ENCODE measurements at places on chromosomes 7 and 10.

- DNase-seq: no peak
These were observed 239.7 kb upstream of the PLXDC2 start for GRCh38 chr10:19576576-19576975.

GRCh38 chr10:86757113-86757972 is 924 bp downstream of the BMPR1A start:
- peak; percentile 12 for DNase-seq

DNA sequence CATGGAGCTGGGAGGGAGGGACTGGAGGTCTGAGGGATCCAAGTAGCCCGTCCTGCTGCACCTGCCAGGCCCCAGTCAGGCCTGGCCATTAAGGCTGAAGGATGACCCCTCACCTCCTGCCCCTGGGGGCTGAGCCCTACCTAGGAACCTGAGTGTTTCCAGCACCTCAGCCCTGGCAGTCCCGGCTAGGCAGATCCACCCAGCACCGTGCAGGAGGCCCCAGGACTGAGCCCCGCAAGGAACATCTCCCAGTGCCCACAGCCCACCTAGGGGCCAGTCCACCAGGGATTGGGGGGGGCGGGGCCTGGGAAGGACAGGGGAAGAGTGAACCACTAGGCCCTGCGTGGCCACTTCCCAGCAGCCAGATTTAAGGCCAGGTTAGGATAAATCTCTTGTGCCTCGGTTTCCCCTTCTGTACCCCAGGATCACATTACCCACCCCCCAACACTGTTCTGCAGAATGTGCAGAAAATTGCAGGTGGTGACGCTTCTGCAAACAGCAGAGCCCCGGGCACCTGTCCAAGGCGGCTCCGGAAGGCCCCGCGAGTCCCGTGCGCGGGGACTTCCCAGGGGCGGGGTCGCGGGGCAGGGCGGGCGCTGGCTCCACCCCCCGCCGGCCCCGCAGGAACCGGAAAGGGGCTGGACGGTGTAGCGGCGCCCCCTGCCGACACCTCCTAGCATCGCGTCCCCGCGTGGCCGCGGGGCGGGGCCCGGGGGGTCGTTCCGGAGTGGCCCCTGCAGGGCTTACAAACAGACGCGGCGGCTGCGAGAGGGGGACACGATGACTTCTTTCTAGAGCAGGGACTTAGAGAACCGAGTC is 55.9 kb downstream of the PWWP2B start:
- peak; percentile 30 for DNase-seq

DNA sequence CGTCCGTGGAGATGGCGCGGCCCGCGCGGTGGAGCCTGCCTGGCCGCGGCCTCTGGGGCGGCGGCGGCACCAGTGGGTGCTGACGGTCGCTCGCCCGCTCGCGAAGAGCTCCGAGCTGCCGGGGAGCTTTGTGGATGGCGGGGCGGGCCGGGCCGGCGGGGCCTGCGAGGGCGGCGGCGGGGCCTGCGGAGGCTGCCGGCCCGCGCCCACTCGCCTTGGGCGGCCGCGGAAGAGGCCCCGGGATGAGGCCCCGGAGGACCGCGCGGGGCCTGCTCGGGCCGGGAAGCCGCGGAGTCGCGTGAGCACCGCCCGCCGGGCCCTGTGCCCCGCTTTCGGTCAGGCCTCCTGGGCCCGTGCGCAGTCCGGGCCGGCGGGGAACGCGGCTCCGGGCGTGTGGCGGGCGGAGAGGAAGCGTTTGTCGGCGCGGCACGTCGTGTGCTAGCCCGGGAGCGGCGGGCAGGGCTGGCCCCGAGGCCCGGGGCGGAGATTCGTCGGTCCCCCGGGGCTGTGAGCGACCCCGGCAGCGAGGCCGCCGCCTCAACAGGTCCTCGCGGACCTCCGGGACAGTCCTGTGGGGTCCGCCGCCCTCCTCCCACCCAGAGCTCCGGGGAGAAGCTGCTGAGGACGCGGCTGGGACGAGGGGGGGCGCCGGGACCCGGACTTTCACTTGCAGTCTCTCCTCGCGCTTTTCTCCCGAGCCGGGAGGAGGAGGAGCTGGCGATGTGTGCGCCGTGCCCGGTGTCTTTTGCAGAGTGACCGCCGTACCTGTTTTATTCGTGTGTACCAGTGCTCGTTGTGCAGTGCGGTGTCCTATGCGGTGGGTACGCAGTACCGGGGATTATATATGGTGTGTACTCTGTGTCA is 578 bp downstream of the ZMYND11 start:
- DNase-seq: peak; percentile 33

DNA sequence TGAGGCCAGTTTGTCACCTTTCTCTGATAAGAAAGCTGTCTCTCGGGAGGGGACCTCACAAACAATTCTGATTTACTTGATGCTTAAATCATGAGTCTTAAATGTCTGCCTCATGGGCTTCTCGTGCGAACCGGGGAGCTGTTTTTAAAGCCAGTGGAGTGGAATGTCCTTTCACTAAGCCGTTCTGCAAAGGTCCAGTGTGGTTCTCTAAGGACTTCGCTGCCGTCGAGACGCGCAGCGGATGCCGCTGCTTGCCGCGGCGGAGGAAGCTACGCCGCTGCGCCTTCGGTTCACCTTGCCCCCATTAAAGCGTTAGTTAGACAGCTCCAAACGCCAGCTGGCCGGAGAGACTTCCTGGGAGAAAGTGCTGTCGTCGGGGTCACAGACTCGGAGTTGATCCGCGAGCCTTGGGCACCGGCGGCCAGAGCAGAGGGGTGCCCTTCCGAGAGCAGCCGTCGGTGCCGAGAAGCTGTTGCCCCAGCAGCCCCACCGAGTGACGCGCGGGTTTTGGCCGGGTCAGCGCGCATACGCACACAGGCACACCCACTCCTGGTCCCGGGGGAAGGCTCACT is 1.3 kb upstream of the HMX3 start:
- DNase-seq: no peak

- DNase-seq: no peak
These were observed 19.7 kb downstream of the CAV1 start for GRCh38 chr7:116544487-116544886.

- DNase-seq: no peak
These were observed 3.8 kb upstream of the PKD2L1 start for GRCh38 chr10:100333661-100334440.

GRCh38 chr10:27699776-27700175 is 45.8 kb downstream of the MKX start:
- DNase-seq: no peak

- no peak for DNase-seq
These were observed 81.8 kb downstream of the SEMA3A start for GRCh38 chr7:84112771-84113170.

GRCh38 chr10:117483056-117483590 is 59.4 kb upstream of the EMX2 start:
- no peak for DNase-seq

DNA sequence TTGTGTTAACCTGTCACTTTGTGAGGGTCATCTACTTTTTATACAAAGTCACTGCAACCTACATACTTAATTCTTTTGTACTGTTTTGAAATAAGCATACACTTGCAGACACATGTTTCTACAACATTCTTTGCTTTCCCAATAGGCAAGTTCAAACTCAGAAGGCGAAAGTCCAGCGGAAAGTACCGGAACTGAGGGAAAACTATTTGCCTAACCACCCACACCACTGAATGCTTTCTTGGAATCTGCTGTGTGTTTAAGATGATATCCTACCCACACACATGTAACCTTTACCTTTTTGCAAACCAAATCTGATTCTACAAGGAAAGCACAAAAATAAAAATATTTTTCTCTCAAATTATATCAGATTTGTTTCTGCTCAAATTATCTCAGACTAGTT is 139.4 kb upstream of the AGR3 start:
- DNase-seq: no peak

DNA sequence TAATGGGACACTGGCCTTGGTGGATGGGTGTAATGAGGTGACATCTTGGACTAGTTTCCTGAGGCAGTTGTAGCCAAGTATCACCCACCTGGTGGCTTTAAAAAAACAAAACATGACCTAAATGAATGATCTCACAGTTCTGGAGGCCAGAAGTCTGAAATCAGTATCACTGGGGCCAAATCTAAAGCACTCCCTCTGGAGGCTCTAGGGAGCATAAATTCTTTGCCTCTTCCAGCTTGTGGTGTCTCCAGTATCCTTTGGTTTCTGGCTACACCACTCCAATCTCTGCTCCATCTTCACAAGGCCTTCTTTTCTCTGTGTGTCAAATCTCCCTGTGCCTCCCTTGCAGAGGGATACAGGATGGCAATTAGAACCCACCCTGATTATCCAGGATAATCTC is 342.9 kb downstream of the CALN1 start:
- DNase-seq: no peak

GRCh38 chr10:105358911-105359310 is 717.8 kb downstream of the SORCS3 start:
- no peak for DNase-seq

DNA sequence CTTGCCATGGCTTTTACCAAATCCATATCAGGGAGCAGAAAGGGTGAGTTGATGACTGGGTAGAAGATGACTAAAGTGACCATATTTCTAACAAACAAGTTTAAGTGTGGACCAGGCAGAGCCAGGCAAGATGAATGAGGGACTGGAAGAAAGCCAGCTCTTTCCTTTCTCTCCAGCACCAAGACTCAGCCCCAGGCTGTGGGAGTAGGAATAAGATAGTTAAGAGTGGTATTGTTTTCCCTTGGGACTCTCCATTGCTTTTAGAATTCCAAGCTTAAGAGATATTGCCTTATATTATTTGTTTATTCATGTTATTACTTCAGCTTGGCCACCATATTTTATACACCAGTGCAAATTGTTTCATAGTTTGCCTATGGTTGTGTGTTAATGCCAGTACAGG is 28.8 kb upstream of the TSPAN33 start:
- DNase-seq: no peak

GRCh38 chr10:70191972-70192305 is 21.6 kb upstream of the SAR1A start:
- DNase-seq: no peak

DNA sequence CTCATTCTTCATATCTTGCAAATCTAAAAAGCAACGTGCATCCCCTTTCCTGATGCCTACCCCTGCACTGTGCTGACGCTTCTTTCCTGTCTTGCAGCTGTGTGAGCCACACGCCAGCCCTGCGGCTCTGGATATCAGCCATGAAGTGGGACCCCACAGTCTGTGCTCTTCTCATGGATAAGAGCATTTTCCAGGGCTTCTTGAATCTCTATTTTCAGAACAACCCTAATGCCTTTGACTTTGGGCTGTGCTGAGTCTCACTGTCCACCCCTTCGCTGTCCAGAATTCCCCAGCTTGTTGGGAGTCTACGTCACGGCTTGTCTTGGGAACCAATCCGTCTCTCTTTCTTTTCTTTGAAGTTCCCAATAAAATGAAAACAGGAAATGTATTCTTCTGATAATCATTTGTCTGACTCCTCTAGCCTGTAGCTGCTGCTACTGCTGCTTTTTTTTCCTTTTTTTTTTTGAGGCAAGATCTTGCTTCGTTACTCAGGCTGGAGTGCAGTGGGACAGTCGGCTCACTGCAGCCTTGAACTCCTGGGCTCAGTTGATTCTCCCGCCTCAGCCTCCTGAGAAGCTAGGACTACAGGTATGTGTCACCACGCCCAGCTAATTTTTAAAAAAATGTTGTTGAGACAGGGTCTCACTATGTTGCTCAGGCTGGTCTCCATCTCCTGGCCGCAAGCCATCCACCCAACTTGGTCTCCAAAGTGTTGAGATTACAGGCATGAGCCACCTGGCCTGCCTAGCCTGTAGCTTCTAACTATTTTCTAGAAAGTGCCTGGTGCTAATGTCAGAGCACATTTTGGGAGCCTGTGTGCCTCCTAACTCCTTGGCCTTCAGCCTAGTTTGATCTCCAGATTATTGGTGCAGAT is 30.3 kb downstream of the GSTO2 start:
- DNase-seq: no peak

DNA sequence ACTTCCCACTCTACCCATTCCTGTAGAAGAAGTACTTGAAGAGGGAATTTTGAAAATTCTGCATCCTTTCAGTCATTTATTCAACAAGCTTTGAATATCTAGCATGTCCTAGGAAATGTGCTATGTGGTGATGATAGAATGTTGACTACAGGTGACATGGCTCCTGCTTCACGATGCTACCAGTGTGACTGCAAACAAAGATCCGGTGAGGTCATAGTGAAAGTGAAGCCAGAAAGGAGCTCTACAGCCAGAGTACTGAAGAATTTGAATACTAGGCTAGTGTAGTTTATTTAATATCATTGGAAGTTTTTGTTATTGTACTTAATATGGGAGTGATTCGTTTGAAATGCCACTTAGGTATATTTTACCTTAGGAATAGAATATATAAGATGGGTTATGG is 348.1 kb downstream of the TFEC start:
- no peak for DNase-seq

DNA sequence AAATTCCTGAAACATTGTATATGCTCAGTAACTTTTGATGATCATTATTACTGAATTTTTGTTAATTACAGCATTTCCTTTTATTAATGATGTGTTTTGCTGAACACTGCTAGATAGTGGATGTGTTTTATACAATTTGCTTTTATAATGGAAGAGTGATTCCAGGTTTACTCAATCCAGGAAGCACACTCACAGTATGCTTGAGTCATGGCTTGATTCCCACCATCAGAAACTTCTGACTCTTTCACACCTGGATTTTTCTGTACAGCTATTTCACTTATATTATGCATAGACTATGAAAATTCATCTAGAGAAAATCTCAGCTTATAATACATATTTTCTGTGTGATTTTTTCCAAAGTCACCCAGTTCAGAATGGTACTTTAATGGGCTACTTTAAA is 1040.9 kb downstream of the GRM8 start:
- DNase-seq: no peak

DNA sequence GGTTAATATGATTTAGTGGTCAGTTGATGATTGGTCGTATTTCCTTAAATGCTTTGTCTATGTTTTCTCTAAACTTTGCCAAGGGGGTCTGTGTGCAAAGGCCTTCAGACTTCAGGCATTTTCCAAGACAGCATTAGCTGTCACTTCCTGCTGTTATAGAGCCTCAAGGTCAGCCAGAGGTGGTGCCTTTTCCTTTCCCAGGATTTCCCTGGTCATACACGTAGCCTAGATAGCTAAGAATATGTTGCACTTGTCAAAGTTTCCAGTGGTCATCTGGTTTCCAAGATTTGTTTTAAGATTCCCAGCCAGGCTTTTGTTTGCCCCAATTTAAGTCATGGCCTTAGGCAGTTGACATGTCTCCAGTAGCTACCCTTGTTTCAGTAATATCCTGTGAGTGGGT is 133.2 kb upstream of the IGFBP3 start:
- DNase-seq: no peak

DNA sequence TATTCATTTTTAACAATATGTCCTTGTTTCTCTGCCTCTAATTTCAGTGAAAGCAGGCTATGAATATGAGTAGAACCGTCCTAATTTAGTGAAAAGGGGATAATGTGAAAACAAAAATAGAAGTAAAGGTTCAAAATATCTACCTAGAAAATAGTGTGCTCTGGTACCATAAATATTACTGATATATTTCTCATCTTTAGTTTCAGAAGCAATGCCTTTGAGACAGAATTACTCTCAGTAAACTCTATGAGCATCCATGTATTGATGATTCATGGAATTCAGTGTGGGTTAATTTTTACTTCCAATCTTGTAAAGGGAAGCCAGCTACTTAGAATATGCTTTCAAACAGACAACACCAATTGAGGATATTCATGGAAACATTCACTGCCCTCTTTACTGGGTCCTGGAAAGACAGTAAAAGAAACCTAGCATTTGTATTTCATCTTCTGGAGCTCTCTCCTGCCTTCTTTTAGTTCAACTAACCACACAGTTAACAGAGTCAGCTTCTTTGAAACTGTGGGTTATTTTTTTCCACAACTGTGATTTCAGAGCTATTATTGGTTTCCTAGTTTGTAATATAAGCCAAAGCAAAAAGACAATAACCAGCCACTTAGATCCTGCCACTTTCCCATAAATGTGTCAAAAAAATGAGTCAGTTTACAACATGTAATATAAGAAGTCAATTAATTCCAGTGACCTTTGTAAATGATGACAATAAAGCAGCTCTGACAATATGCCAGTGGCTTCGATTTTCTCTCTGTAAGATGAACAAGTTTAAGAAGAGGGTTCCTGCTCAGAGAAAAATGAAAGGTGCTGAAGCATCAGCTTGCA is 1.7 kb downstream of the LRRN3 start:
- DNase-seq: peak; percentile 66

Data from DMS79 treated with DMSO at 0.1 percent for 48 hours (cell line).